Natural killer cell (primary cell): ENCODE measurements at places on chromosomes 16 and 17. TPM values are rescaled to one million over a fixed set of nuclear protein-coding genes. Genes with fewer than 3 reads are reported as not detected.

- no peak overlapping the region for H3K27ac ChIP-seq
- H3K27me3 ChIP-seq = peaks cover 3% of the 10 kb centered on the region
- H3K36me3 ChIP-seq = no peaks in the 10 kb centered on the region
- H3K4me3 ChIP-seq = no peak overlapping the region
- DNase-seq = no peak
- peaks cover 18% of the 10 kb centered on the region for H3K4me1 ChIP-seq
These were observed 7.5 kb upstream of the CDH5 start for GRCh38 chr16:66359012-66359411.

- peaks cover 6% of the 10 kb centered on the region for H3K4me1 ChIP-seq
- no peaks in the 10 kb centered on the region for H3K27me3 ChIP-seq
- no peak for DNase-seq
- no peaks in the 10 kb centered on the region for H3K36me3 ChIP-seq
- H3K4me3 ChIP-seq = no peak overlapping the region
- H3K27ac ChIP-seq = no peak overlapping the region
These were observed 27.1 kb downstream of the SLC43A2 start for GRCh38 chr17:1601571-1601970.

- H3K36me3 ChIP-seq = peaks cover 93% of the 10 kb centered on the region
- peak; percentile 26 for DNase-seq
- no peaks in the 10 kb centered on the region for H3K27me3 ChIP-seq
- peak overlapping the region; percentile 34 for H3K27ac ChIP-seq
- peaks cover 37% of the 10 kb centered on the region for H3K4me1 ChIP-seq
These were observed 17.7 kb downstream of the SLC16A3 start for GRCh38 chr17:82246365-82247181.

DNA sequence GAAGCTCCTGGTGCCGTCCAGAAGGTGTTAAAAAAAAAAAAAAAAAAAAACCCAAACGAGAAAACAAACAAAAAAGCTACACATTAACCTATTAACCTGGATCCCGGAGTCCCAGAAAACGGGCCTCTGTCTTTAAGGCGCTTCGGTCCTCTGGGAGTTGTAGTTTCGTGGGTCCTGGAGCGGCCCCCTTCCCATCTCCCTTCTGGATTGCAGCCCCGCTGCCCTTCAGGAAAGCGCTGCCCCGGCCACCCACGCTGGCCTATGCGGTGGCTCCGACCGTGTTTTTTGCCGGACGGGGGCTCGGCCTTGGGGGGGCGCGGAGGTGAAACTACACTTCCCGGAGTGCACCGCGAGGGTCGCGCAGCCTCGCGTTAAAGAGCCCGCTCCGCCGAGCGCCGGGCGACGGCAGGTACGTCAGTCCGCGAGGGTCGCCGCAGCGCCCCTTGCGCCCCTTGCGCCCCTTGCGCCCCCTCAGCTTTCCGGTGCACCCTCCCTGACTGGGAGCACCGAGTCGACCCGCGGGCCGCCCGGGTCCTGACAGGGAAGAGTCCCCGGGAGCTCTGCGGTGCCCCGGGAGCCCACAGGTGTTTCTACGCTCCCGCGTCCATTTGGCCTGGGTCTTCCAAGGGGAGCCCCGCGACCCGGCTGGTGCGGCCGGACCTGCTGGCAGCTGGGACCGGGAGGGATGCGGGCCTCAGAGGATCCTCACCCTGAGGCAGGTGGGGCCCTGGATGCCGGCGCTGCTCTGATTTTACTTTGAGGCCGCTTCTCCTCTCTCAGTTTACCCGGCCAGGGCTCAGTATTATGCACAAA is at the start of gene FCSK:
Gene FCSK (plus strand): TSS at position 374 of the 813 bp plus-strand sequence. CDS start 8,596 bp downstream, outside the sequence.
- peak within 1 kb of the TSS; percentile 89 for H3K27ac ChIP-seq
- peaks cover 21% of the 10 kb centered on the region for H3K4me1 ChIP-seq
- peak; percentile 68 for DNase-seq
- no peaks in the 10 kb centered on the region for H3K27me3 ChIP-seq

DNA sequence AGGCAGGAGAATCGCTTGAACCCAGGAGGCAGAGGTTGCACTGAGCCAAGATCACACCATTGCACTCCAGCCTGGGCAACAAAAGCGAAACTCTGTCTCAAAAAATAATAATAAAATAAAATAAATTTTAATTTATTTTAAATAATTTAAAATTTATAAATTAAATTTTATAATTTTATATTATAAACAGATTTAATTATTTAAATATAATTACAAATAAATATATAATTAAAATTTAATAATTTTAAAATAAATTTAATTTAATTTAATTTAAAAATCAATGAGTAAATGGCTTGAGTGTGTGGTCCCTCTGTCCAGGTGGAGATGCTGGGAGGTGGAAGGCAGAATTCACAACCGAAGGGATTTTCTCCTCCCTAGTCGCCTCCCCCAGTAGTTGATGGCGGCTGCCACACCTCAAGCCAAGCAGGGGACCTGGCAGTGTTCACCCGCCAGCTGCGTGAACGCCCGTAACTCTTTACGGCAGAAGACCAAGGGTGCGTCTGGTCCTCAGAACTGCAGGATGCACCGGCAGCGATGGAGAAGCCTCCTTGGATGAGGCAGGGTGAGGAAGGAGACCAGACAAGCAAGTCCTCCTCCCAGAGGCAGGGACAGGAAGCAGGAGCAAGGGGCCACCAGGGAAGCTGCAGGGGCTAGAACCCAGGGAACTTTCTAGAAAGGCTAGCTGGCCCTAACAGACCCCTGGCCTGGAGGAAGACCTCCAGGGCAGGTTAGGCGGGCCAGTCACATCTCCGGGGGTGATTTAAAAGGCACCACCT is 22.9 kb upstream of the KRT17 start:
- peaks cover 14% of the 10 kb centered on the region for H3K4me1 ChIP-seq
- H3K27ac ChIP-seq = no peak overlapping the region
- no peak overlapping the region for H3K4me3 ChIP-seq
- H3K27me3 ChIP-seq = no peaks in the 10 kb centered on the region
- H3K36me3 ChIP-seq = no peaks in the 10 kb centered on the region

DNA sequence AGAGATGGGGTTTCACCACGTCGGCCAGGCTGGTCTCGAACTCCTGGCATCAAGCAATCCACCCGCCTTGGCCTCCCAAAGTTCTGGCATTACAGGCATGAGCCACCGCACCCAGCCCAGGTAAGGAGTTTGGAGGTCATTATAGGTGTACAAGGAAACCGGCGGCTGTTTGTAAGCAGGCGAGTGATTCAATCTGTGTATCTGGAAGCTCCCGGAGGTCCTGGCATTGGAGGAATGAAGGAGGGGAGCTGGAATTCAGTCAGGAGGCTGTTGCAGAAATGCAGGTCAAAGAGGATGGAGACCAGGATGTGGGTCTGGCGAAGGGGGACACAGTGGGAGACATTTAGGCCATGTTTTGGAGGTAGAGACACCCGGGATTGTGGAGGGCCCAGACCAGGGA is 18.8 kb downstream of the CDC42EP4 start:
- no peak overlapping the region for H3K27ac ChIP-seq
- DNase-seq = no peak
- no peaks in the 10 kb centered on the region for H3K27me3 ChIP-seq
- H3K4me1 ChIP-seq = peaks cover 25% of the 10 kb centered on the region

- no peak overlapping the region for H3K27ac ChIP-seq
- DNase-seq = no peak
- H3K36me3 ChIP-seq = no peaks in the 10 kb centered on the region
- no peak overlapping the region for H3K4me3 ChIP-seq
These were observed 24.1 kb upstream of the KCNJ16 start for GRCh38 chr17:70050931-70051330.

DNA sequence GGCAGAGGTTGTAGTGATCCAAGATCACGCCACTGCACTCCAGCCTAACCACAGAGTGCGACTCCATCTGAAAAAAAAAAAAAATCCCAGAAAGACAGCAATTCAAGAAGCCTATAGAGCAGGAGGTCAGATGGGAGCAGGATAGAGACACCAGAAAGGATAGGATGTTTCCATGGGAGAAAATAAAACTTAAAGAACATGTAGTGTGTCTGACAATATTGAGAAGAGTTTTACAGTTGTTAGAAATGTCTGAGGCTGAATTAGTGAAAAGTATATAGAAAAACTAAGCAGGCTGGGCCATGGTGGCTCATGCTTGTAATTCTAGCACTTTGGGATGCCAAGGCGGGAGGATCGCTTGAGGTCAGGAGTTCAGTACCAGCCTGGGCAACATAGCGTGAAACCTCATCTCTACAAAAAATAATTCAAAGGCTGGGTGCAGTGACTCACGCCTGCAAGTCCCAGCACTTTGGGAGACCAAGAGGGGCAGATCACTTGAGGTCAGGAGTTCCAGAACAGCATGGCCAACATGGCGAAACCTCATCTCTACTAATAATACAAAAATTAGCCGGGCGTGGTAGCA is 15.3 kb upstream of the TRIM37 start:
- no peak for DNase-seq
- H3K4me1 ChIP-seq = no peaks in the 10 kb centered on the region
- no peaks in the 10 kb centered on the region for H3K27me3 ChIP-seq
- no peak overlapping the region for H3K27ac ChIP-seq

GRCh38 chr17:31488264-31488981 is 96.9 kb downstream of the RAB11FIP4 start:
- peak overlapping the region; percentile 74 for H3K4me3 ChIP-seq
- H3K4me1 ChIP-seq = peaks cover 61% of the 10 kb centered on the region
- H3K36me3 ChIP-seq = no peaks in the 10 kb centered on the region
- peak; percentile 32 for DNase-seq
- H3K27me3 ChIP-seq = no peaks in the 10 kb centered on the region

GRCh38 chr17:16191604-16192003 is 23.7 kb downstream of the NCOR1 start:
- peaks cover 22% of the 10 kb centered on the region for H3K36me3 ChIP-seq
- DNase-seq = no peak
- peaks cover 3% of the 10 kb centered on the region for H3K4me1 ChIP-seq
- no peak overlapping the region for H3K27ac ChIP-seq
- no peak overlapping the region for H3K4me3 ChIP-seq
- no peaks in the 10 kb centered on the region for H3K27me3 ChIP-seq

GRCh38 chr17:76314392-76315227 is 6.5 kb upstream of the QRICH2 start:
- no peaks in the 10 kb centered on the region for H3K4me1 ChIP-seq
- H3K4me3 ChIP-seq = no peak overlapping the region
- H3K36me3 ChIP-seq = peaks cover 37% of the 10 kb centered on the region
- no peaks in the 10 kb centered on the region for H3K27me3 ChIP-seq
- H3K27ac ChIP-seq = no peak overlapping the region

DNA sequence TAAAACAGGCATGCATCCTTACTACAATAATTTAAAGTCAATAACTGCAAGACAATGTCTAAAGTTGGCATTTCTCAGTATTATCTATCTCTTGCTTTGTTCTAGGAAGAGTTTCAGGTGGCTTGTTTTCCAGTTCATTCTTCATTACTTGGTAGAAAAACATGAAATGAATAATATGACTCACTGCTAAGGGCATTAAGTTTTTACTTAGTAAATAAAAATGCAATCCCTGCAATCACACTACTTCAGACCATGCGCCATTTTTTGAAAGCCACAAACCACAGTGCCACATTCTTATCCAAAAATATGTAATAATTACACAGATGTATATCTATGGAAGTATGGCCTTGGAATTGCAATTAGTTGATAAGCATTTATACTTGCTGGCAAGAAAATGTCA is 55.4 kb downstream of the CREBBP start:
- H3K27ac ChIP-seq = no peak overlapping the region
- no peak overlapping the region for H3K4me3 ChIP-seq
- peaks cover 2% of the 10 kb centered on the region for H3K36me3 ChIP-seq
- peaks cover 60% of the 10 kb centered on the region for H3K4me1 ChIP-seq
- H3K27me3 ChIP-seq = no peaks in the 10 kb centered on the region

DNA sequence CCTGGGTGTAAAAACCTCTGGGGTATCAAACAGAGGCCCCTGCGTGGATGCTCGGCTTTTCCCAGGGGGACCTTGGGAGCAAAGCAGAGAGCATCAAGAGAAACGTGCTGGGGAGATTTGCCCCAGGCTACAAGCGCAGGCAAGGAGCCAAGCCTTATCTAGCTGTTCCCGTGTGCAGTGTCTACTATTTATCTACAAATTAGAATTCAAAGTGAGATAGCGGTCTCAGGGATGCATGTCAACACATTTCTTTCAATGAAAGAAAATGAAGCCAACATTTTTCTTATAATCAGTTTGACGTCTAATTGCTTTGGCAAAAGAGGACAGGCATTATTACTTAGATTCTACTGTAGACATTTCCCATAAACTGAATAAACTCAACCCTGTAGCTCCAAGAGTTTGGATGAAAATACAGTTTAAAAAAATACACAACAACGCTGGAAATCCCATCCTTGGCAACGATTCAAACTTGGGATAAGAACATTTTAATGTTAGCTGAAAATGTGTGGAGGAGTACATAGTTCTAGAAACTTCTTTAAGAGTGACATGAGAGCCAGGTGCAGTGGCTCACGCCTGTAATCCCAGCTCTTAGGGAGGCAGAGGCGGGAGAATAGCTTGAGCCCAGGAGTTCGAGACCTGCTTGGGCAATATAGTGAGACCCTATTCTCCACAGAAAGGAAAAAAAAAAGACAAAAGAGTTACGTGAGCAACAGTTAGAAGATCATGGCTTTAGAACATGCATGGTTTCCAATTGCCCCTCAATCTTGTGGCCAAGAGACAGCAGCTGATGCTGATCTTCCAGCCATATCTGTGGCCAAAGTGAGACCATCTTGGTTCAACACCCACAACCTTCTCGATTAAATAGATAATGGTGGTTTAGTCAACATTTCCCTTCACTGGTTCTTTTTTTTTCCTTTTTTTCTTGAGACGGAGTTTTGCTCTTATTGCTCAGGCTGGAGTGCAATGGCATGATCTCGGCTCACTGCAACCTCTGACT is 7.2 kb downstream of the SPNS3 start:
- no peaks in the 10 kb centered on the region for H3K36me3 ChIP-seq
- no peak overlapping the region for H3K27ac ChIP-seq
- DNase-seq = peak; percentile 17
- H3K4me1 ChIP-seq = peaks cover 43% of the 10 kb centered on the region
- peaks cover 25% of the 10 kb centered on the region for H3K27me3 ChIP-seq
- H3K4me3 ChIP-seq = no peak overlapping the region

GRCh38 chr16:26493751-26494150 is 573.0 kb upstream of the C16orf82 start:
- no peaks in the 10 kb centered on the region for H3K27me3 ChIP-seq
- H3K27ac ChIP-seq = no peak overlapping the region
- no peak for DNase-seq
- H3K4me3 ChIP-seq = no peak overlapping the region
- no peaks in the 10 kb centered on the region for H3K36me3 ChIP-seq

DNA sequence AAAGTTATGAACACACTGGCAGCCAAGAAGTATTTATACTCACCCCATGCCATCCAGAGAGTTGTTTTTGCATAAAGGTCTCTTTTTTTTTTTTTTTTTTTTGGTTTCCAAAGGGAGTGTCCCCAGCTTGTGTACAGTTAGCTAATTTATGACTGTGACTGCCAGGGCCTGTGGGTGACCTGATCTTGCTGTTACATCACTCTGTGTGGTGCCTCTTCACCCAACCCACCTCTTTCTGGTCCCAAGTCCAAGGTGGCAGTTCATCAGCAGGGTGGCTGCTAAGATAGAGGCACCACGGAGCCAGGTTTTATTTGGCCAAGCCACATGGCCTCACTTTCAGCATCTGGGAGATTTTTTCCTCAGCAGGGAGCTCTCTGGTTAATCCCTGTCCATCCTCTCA is at the start of gene NOS2:
Gene NOS2 (minus strand): TSS at position 8 of the 400 bp plus-strand sequence. CDS start 1,720 bp downstream, outside the sequence.
- no peaks in the 10 kb centered on the region for H3K27me3 ChIP-seq
- H3K36me3 ChIP-seq = no peaks in the 10 kb centered on the region
- H3K27ac ChIP-seq = no peak within 1 kb of the TSS
- peaks cover 4% of the 10 kb centered on the region for H3K4me1 ChIP-seq
- no peak for DNase-seq
- H3K4me3 ChIP-seq = no peak within 1 kb of the TSS

The CSHL1 gene
- total RNA-seq = not detected

The SMIM36 gene
- not detected for total RNA-seq

The UTS2R gene
- not detected for total RNA-seq

The PLEKHH3 gene
- 0.14 TPM for total RNA-seq

The CD300LB gene
- total RNA-seq = 4.9 TPM

The ZSWIM7 gene
- total RNA-seq = 19.0 TPM

The FOXC2 gene
- 0.14 TPM for total RNA-seq

The AKAP10 gene
- 60.9 TPM for total RNA-seq

The CACNG3 gene
- total RNA-seq = not detected

The KRTAP2-3 gene
- not detected for total RNA-seq

The TMED6 gene
- 1.6 TPM for total RNA-seq

The UTP4 gene
- 23.2 TPM for total RNA-seq

The RAB40C gene
- total RNA-seq = 20.8 TPM
